ENCODE measurements at places on chromosomes 12 and 14.

GRCh38 chr14:58645641-58646040 lies 7.9 kb downstream of the DACT1 start:
- no peak for DNase-seq

- DNase-seq, result no peak
These were observed 45.0 kb downstream of the GUCY2C start for GRCh38 chr12:14651371-14651770.

DNA sequence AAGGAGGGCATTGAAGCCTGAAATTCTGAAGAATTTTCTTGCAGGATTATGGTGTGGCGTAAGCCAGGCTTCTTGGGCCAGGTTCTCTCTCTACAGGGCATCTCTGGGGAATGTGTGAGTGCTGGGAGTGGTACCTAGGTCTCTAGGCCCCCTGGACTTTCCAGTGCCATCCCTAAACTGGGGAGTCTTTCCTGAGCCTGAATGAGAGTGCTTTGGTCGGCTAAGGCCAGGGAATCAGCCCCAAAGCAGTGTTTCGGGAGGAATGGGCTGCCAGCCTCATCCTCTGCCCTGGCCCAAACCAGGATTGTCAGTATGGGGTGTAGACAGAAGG lies 93.9 kb downstream of the CALM1 start:
- DNase-seq, result no peak

DNA sequence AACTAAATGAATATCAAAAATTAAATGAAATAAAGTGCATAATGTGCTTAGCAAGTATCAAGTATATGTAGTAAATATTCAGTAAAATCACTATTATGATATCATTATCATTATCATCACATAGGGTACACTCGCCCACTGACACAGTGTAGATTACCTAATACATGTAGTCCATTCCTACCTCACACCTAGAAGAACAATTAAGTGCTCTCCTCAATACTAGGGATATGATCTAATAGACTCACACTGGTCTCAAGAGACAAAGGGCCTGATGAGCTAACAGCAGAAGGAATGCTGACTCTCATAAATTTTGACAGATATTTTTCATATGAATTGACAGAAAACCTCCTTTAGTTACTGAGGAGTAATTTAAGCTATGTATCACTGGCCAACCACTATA lies 29.1 kb downstream of the FSCB start:
- no peak for DNase-seq

GRCh38 chr12:78209846-78210505 lies 379.3 kb downstream of the NAV3 start:
- DNase-seq, result no peak

GRCh38 chr14:46250113-46250703 lies 401.4 kb downstream of the RPL10L start:
- DNase-seq, result no peak

DNA sequence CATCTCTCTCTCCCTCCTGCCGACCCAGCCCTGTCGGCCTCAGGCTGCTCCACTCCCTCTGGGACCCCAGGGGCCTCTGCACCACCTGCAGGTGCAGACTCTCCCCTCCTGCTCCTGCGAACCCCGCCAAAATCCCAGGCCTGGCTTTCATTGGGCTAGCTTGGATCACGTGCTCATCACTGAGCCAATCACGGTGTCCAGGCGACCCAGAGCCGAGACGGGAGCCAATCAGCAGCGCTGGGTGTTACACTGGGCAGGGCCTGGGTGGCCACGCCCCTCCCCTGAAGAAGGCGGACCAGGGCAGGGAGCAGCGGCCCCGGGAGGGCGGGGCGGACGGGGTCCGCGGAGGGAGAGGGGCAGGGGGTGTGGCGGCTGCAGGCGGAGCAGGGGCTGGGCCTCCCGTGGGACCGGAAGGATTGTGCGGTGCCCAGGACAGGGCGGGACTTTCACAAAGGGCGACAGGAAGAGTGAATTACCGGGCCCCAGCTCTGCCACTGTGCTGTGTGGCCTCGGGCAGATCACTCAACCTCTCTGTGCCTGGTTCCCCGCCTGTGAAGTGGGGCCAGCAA lies 66.6 kb upstream of the FBRSL1 start:
- DNase-seq, result no peak

DNA sequence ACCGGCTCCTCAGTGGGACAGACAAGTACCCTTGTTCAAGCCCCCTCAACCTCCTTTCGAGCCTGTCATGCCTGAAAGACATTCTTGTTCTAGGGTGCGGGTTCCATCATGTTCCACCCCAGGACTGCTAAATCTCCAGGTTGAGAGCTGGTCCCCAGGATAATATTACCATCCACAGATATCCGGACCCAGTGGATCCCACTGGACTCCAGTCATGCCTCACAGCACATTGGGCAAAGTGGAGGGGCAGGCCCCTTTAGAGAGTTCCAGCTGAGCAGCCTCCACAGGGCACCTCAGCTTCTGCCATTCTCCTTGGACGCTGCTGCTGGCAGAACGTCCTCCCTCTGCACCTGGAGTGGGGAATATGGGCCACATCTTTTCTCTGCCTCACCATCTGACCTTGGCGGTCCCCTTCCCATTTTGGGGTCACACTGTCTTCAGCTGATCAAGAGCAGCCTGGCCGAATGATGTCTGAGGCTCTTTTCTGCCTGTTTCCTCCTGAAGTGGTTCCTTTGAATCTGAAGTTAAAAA lies 137.4 kb downstream of the BCL11B start:
- DNase-seq, result no peak

GRCh38 chr12:67208281-67209067 lies 60.7 kb upstream of the CAND1 start:
- no peak for DNase-seq

GRCh38 chr12:120628919-120629318 lies 11.5 kb upstream of the CABP1 start:
- DNase-seq, result no peak

- DNase-seq, result no peak
These were observed 223.7 kb downstream of the CHST11 start for GRCh38 chr12:104680491-104680890.

DNA sequence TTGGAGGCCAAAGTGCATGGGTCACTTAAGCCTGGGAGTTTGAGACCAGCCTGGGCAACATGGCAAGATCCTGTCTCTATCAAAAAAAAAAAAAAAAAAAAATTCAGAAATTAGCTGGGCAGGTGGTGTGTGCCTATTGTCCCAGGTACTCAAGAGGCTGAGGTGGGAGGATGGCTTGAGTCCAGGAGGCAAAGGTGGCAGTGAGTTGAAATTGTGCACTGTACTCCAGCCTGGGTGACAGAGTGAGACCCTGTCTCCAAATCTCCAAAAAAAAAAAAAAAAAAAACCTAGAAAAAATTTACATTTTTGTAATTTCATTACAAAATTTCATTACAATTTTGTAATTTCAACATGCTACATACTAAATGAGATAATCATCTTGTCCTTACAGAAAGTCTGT lies 42.7 kb downstream of the SYNE2 start:
- no peak for DNase-seq

- DNase-seq, result no peak
These were observed 444.9 kb downstream of the EGLN3 start for GRCh38 chr14:33505963-33506329.

DNA sequence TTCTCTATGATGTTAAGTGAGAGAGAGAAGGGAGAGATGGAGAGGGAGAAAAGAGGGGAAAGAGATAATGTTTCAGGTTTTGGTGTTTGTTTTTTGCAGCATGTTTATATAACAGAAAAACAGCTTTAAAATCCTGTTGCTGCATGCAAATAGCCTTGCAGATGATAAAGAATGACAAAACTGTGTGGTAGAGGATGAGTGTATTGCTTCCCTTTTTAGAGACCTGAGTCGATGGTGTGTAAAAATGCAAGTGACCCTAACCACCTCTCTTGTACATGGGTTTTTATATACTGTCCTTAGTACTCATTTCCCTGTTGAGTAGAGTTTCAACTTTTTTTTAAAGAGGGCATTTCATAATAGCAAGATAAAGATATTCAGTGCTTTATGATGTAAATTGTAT lies 249.1 kb downstream of the AKAP6 start:
- no peak for DNase-seq

- no peak for DNase-seq
These were observed 36.9 kb upstream of the KCNH3 start for GRCh38 chr12:49501895-49502294.

- no peak for DNase-seq
These were observed 41.9 kb downstream of the VDR start for GRCh38 chr12:47862881-47863280.

- no peak for DNase-seq
These were observed 4.9 kb downstream of the CACNA2D4 start for GRCh38 chr12:1913377-1914113.

GRCh38 chr12:47190271-47190750 lies 110.6 kb upstream of the AMIGO2 start:
- no peak for DNase-seq

- DNase-seq, result no peak
These were observed 19.7 kb upstream of the FAM234B start for GRCh38 chr12:13024531-13024916.

GRCh38 chr12:27162229-27162537 lies 79.8 kb upstream of the C12orf71 start:
- no peak for DNase-seq

DNA sequence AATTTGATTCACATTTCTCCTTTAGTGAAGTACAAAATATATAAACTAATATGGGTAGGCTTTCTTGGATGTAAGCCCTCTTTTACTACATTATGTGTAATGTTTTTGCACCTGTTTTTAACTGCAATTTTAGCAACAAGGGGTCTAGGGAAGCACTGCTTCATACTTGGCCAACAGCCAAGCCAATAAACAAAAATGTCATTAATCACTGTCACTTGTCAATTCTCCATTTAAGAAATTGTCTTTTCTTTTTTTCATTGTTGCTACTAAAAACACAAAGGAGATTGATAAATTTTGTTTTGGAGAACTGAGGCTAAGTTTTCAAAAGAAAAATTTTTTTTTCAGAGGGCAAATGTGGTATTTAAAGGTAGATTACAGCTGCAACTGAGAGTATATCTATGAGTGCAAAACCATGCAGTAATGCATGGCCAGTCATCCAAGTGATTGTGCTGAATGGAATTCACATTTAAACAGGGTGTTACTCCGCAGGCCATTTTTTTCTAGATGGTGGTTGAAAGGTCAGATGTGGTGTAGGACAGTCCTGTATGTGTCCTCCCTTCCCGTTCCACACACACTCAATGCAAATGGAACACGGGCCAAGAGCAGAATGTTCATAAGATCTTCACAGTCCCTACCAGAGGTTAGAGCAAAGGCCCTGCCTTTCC lies 503.0 kb upstream of the LMO3 start:
- DNase-seq, result no peak

GRCh38 chr12:127277882-127278281 lies 989.1 kb upstream of the TMEM132C start:
- DNase-seq, result no peak

GRCh38 chr14:95117937-95118721 lies 39.2 kb downstream of the DICER1 start:
- no peak for DNase-seq

GRCh38 chr12:981961-982360 lies 9.1 kb upstream of the ERC1 start:
- no peak for DNase-seq

DNA sequence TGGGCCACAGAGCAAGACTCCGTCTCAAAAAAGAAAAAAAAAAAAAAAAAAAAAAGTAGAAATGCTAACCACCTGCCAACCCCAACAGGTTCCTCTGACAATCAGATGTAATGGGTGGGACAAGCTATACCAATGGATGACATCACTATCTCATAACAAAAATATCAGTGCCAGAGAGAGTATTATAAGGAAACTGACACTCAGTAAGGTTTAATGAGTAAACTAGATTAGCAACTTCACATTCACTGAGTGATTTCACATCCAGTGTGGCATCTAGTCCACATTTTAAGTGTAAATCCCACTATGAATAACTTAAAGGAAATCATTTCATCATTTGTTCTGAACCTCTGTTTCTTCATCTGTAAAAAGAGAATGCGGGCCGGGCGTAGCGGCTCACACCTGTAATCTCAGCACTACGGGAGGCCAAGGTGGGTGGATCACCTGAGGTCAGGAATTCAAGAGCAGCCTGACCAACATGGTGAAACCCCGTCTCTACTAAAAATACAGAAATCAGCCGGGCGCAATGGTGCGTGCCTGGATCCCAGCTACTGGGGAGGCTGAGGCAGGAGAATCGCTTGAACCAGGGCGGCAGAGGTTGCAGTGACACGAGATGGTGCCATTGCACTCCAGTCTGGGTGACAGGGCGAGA lies 1.8 kb downstream of the SART3 start:
- no peak for DNase-seq

GRCh38 chr12:108875682-108876361 lies 4.1 kb upstream of the DAO start:
- no peak for DNase-seq

GRCh38 chr12:74780182-74780849 lies 242.7 kb downstream of the ATXN7L3B start:
- DNase-seq, result no peak

GRCh38 chr14:56419750-56420149 lies 159.8 kb upstream of the TMEM260 start:
- DNase-seq, result no peak

DNA sequence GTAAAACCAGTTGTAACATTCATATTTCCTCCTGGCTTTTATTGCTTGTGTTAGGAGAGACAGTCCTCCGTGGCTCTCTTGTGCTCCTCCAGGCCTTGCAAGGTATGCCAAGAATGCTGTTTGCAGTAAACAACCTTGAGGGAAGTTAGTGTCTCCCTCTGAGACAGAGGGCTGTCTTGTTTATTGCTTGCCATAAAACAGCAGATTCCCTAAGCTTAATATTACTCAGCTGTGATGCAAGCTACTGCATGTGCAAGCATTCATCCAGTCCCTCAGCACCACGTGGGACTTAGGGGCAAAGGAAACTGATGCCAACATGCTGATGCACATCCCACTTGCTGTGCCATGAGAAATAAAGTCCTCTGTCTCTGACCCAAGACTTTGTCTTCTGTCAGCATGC lies 6.6 kb downstream of the POMT2 start:
- DNase-seq, result no peak

DNA sequence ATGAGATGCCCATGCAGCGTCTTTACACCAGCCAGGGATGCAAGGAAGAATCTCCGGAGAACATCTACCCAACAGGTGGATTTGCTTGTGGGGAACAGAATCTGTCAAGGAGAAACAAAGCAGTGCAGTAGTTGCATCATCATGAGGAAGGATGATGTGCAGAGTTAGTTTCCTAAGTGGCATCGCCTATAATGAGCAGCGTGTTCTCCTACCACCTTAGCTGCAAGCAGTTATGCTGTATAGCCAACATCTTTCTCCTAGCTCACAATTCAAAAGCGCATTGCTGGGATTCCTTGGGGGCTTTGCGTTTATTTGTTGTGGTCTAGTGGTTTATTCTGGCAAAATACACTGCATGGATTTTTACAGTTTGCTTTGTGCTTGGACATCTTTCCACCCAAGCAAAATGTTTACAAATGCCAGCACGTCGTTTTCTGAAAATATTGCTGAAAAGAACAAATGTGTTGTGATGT lies 233.0 kb downstream of the RGS6 start:
- DNase-seq, result no peak

GRCh38 chr12:40117818-40118217 lies 11.9 kb upstream of the SLC2A13 start:
- no peak for DNase-seq
